ENCODE measurements at places on chromosomes 3 and 15. TPM values are rescaled to one million over a fixed set of nuclear protein-coding genes. Genes with fewer than 3 reads are reported as not detected.

DNA sequence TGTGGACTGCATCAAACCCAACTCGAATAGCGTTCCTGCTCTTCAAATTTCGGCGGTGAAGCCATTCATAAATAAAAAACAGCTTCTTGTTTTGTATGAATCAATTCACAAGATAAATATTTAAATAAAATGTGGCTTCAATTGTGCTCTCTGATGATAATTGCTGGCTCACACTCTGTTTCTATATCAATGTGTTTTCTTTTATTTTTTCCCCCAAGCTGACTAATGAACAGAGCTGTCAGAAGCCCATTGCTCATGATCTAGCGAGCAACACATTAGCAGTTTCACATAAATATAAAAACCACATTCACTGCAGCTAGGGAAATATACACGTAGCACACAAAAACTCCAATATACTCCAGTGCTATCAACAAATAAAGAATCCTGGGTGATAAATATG is 45.0 kb upstream of the FOXP1 start:
- no peaks in the 10 kb centered on the region for H3K36me3 ChIP-seq
- H3K4me3 ChIP-seq = no peak overlapping the region
- H3K27me3 ChIP-seq = no peaks in the 10 kb centered on the region
- no peak for DNase-seq

The CCDC33 gene
- 0.86 TPM for polyA plus RNA-seq

The AP3B2 gene
- polyA plus RNA-seq = 2.9 TPM

DNA sequence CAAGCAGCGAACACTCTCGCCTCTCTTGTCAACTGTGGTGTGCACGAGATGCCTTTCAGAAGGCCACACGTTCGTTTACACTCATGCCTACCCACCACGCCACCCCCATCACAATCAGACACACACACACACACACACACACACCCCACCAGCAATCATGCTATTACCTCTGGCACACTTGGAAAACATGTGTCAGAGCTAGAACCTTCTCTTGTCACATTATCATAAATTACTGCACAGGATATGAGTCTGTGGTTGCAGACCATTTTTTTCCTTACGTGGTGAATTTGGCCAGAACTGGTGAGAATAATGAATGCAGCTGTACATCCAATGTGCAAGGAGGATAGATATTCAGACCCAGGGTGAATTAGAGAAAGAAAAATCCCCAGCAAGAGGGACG is 52.4 kb downstream of the TRIM69 start:
- H3K4me3 ChIP-seq = no peak overlapping the region
- H3K36me3 ChIP-seq = no peaks in the 10 kb centered on the region
- no peak for DNase-seq
- no peaks in the 10 kb centered on the region for H3K4me1 ChIP-seq
- H3K27ac ChIP-seq = no peak overlapping the region
- H3K27me3 ChIP-seq = no peaks in the 10 kb centered on the region

- H3K36me3 ChIP-seq = no peaks in the 10 kb centered on the region
- no peak overlapping the region for H3K4me3 ChIP-seq
- peaks cover 16% of the 10 kb centered on the region for H3K4me1 ChIP-seq
- DNase-seq = peak; percentile 64
These were observed 17.6 kb downstream of the C15orf62 start for GRCh38 chr15:40787344-40787841.

DNA sequence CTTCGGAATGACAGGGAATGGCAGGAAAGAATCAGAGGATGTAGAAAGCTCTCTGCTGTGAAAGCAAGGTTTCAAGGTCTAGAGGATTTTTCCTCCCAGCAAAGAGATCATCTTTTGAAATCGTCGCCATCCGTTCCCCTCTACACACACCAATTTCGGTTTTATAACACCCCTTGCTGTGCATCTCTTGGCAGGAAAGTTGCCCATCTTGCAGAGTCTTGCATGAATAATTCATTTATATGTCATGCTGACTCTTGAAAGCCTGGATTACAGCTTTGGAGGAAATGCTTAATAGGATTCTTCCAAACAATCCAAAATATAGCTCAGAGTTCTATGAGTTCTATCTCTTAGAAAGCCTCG is 262.7 kb downstream of the CHL1 start:
- H3K27me3 ChIP-seq = no peaks in the 10 kb centered on the region
- H3K4me1 ChIP-seq = no peaks in the 10 kb centered on the region
- no peaks in the 10 kb centered on the region for H3K36me3 ChIP-seq
- DNase-seq = no peak
- H3K4me3 ChIP-seq = no peak overlapping the region

GRCh38 chr15:101108461-101108775 is 143.4 kb downstream of the CHSY1 start:
- DNase-seq = no peak
- H3K36me3 ChIP-seq = no peaks in the 10 kb centered on the region
- H3K4me3 ChIP-seq = no peak overlapping the region
- H3K4me1 ChIP-seq = peaks cover 4% of the 10 kb centered on the region

The GOLGA8G gene
- polyA plus RNA-seq = not detected

The CRELD1 gene
- 82.9 TPM for polyA plus RNA-seq

DNA sequence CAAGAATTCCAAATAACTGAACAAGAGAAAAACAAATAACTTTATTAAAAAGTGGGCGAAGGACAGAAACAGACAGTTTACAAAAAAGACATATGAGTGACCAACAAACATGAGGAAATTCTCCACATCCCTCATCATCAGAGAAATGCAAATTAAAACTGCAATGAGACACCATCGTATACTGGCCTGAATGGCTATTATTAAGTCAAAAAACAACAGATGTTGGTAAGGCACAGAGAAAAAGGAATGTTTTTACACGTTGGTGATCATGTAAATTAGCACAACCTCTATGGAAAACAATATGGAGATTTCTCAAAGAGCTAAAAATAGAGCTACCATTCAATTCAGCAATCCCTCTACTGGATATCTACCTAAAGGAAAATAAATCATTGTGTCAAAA is 1260.4 kb upstream of the ALCAM start:
- H3K4me3 ChIP-seq = no peak overlapping the region
- no peak for DNase-seq
- no peak overlapping the region for H3K27ac ChIP-seq
- H3K36me3 ChIP-seq = no peaks in the 10 kb centered on the region
- no peaks in the 10 kb centered on the region for H3K27me3 ChIP-seq

All from hepatocyte (in vitro differentiated cells).